ENCODE measurements at places on chromosomes 16 and 17.

DNA sequence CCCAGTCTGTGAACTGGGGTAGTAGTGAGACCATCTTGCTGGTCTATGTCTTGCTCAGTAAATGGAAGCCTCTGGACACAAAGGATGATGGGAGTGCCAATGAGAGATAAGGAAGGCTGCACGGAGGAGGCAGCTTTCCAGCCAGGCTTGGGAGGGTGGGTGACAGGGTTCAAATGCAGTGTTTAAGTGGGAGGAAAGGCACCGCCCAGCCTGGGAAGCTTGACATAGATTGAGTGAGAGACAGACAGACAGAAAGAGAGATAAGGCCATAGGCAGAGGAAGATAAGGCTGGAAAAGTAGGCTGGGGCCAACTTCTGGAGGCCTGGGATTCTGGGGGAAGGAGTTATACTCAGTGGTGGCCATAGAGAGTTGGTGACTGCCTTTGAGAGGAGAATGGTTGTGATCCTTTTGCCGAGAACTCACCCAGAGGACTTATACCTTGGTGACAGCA, 7.2 kb upstream of the COL1A1 start:
- DNase-seq = no peak

GRCh38 chr16:17125671-17126070, 345.1 kb downstream of the XYLT1 start:
- DNase-seq = no peak

GRCh38 chr16:17069681-17070080, 401.1 kb downstream of the XYLT1 start:
- no peak for DNase-seq

DNA sequence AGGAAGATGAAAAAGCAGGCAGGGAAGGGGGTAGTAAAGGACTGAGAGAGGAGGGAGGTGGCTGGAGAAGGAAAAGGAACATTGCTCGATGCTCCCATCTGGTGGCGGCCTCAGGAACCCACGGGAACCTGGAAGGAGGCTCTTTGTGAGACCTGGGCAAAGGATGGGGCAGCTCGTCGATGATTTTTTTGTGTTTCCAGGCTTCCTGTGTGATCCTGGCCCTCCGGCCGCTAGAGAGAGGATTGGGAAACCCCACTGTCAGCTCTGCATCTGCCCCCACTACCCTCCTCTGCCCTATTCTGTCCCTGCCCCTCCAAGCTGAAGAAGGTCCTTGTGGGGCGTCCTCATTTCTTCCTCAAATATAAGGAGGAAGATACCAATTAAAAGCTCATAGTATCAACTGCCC, 6.6 kb downstream of the WFIKKN2 start:
- peak; percentile 12 for DNase-seq

DNA sequence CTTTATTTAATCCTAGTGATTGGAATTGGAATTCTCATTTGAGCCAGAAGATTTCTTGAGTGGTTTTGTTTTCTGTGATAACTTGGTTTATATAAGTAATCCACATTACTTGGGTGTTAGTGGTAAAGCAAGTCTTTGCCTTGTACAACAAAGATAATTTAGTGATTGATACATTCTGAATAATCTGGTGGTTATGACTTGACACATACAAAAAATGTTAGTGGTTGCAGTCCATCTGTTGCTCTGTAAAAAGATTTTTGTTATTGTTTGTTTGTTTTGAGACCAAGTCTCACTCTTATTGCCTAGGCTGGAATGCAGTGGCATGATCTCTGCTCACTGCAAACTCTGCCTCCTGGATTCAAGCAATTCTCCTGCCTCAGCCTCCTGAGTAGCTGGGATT, 13.2 kb downstream of the OMG start:
- DNase-seq = no peak

GRCh38 chr17:74736513-74737298, at the start of gene RAB37:
TSS of gene RAB37 (plus strand) at chr17:74737256. CDS start at chr17:74737273, 17 bp downstream.
- DNase-seq = peak; percentile 31

DNA sequence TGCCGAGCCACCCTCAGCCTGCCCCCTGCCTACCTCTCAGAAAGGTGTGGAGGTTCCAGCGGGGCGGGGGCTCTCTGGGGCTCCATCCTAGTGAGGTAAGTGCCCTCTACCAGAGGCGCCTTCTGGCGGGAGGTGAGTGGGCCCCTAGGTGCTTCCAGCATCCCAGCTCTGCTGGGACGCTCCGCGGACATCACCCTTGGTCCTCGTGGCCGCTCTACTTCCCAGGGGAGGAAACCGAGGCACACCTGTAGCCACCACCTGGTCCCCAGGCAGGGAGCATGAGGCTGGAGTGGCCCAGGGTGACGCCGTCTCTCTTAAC, 1.4 kb downstream of the MCRIP2 start:
- no peak for DNase-seq

DNA sequence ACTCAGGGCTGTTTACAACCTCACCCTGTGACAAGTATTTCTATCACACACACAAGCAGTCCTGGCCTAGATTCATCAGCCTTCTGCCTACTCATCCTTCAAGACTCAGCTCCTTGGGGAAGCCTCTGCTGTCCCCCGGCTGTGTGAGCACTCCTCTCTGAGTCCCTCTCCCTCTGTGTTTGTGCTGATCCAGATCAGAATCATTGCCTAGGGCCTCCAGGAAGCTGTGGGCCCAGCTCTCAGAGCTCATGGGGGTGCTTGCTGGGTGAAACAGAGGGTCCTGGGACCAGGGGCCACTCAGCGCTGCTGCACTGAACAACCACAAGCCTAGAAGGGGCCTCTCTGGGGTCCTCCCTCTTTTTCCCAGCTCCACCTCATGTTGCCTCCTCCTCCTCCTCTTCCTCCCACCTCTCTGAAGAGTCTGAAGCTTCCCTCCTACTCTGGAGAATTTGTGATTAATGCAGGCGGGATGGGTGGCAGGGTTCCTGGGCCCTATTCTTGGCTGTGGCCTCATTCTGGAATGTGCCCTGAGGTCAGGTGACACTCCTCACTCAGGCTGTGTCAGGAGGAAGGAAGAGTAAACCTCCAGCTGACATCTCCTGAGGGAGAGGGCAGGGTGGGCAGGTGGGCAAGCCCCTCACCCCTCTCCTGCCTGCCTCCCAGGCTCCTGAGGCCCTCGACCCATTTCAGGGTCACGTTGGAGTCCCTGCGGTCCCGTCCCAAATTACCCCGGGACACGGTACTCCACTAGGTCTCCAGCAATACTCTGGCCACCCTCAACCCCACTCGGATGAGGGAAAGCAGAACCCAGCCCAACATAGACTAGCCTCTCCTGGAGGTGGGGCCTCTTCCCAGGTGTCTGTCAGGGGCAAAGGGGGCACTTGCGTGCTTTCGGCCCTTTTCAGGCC, 10.1 kb downstream of the WFIKKN2 start:
- DNase-seq = no peak

- no peak for DNase-seq
Measured at GRCh38 chr17:73541111-73541510, 103.1 kb downstream of the SDK2 start.

DNA sequence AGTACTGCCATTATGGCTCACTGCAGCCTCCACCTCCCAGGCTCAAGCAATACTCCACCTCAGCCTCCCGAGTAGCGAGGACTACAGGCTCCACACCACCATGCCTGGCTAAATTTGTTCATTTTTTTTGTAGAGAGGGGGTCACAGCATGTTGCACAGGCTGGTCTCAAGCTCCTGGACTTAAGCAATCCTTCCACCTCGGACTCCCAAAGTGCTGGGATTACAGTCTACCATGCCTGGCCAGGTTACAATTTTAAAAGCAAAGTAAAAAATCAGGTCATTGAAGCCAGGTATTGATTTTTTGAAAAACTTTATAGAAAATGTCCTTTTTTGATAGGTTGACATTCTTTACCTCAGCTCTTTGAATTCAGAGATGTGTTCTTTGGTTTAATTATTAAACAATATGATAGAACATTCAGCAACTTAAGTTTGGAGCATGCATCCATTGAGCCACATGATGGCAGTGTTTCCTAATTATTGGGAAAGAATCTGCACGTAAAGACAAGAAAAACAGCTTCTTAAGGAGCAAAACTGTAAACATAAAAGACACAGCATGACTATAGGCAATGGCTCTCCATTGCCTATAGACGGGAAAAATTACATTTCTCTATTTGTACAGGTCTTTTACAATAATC, 1.7 kb upstream of the SLC16A11 start:
- DNase-seq = no peak

DNA sequence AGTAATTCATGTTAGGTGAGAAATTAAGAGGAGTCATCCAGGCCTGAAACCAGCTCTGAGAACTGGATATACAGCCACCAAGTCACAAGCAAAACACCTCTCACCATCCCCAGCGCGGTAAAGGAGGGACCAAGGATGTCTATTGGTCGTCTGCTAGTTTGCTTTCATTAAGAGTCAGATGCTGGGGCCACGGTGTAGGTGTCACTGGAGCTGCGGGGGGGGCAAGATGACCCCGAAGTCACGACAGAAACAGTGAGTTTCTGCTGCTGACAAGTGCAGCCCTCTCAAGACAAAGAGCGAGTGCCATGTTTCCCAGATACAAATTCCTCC, 790 bp downstream of the NCBP3 start:
- DNase-seq = no peak

DNA sequence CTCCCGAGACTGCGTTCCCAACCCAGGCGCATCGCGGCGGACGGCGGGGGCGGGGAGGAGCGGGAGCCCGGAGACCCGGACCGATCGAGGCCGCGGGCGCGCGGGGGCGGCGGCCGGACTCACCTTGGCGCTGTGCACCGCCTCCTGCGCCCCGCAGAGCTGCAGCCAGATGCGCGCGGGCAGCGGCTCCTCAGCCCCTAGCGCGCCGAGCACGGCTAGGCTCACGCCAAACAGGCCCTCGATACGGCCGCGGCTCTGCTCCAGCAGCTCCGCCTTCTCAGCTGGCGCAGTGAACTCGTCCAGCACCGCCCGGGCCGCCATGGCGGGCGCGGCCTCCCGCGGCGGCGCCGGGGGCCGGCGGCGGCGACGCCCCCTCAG, 339 bp downstream of the N4BP1 start:
- DNase-seq = no peak

DNA sequence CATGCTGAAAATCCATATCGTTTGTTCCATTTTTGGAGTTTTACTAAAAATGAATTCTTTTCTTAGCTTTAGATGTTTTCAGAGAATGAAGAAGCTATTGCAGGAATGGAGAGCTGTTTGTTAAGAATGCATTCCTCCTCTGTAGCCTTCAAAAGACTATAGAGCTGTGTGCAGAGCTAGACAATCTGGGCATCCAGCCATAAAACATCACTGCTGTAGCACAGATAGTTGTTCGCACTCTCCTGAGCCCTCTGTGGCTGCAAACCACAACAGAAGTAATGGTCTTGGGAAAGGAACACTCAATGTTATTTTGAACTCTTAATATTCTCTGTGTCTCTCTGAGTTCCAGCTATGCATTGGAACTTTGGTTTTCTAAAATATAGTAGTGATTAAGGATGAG, 4.9 kb downstream of the TNRC6C start:
- DNase-seq = peak; percentile 19

DNA sequence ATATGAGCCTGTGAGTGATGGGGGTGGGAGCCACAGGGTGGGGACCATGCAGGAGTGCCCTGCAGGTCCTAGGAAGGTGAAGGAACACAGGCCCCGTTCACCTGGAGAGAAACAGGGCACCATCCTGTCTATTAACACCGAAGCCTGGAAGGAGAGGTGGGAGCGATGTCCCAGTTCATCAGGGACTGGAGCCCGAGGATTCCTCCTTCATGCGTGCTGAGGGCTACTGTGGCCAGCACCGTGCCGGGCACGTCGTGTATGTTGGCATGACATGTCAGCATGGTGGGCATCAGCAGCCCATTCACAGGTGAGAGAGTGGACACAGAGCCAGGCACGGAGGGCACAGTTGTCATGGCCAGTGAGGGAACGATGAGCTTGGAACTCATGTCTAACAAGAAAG, 1.4 kb downstream of the WFIKKN2 start:
- no peak for DNase-seq

- no peak for DNase-seq
Measured at GRCh38 chr17:57670769-57671569, 74.1 kb downstream of the CCDC182 start.

DNA sequence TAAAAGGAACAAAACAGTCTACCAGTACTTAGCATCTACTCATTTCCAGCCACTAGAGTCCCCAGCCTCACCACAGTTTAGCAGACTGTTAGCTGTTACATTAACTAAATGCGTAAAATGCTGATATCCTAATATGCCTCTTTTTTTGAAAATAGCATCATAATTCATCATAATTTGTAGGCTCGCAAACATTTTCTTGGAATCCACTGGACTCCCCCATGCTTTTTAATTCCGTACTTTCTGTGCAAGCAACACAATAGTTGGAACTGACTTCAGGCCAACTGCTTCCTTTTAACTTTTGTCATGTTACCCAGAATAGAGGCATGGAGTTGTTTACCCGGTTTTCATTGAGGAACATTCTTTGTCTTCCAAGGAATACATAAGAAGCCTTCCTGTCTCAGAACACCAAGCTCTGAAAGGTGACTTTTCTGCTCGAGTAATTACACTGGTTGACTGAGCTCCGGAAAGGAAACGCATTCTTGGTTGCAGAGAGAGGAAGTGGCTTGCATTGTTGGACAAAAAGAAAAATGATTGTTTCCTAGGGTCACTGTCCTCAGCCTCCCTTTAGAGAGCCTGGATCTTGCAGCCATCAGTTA, 30.9 kb upstream of the SEC14L1 start:
- no peak for DNase-seq

DNA sequence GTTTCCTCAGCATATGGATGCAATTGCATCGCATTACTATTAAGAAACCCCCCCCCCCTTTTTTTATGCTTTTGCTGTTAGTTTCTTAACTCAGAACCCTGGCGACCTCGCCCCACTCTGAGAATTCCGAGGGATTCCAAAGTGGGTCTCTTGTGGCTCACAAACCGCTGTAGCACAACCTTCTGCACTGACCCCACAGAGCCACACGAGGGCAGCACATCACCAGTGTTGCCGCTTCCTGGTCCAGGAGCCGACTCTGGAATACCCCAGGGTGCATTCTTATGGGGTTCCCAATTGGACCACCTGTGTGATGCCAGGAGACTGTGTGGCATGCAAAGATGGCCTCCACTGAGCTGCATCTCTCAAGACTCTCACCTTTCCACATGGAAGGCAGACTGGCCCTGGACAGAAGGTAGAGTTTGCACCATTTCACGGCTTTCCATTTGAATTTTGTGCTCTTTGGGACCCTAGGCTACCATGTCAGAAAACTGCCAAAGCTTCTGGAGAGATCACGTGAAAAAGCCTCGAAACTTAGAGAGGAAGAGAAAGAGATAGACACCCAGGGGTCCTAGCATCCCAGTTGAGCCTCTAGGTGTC, 432.7 kb upstream of the ASIC2 start:
- DNase-seq = no peak

GRCh38 chr17:59893676-59894100, 767 bp downstream of the RPS6KB1 start:
- DNase-seq = no peak

GRCh38 chr16:82917886-82918595, 291.3 kb downstream of the CDH13 start:
- DNase-seq = no peak

All from activated T-helper 1 cell treated with Interleukin-2 at 50 U/mL for 16 hours (primary cell).